ENCODE measurements at places on chromosomes 2 and 18. TPM values are rescaled to one million over a fixed set of nuclear protein-coding genes. Genes with fewer than 3 reads are reported as not detected.

TTLL4 gene
- 5.6 TPM for total RNA-seq

LRRC30 gene
- not detected for total RNA-seq

UPP2 gene
- not detected for total RNA-seq

GRCh38 chr2:6392966-6393365, 472.7 kb downstream of the CMPK2 start:
- DNase-seq = no peak

GRCh38 chr2:108614043-108614545, 79.8 kb downstream of the LIMS1 start:
- DNase-seq = no peak

NMS gene
- total RNA-seq = not detected

DNA sequence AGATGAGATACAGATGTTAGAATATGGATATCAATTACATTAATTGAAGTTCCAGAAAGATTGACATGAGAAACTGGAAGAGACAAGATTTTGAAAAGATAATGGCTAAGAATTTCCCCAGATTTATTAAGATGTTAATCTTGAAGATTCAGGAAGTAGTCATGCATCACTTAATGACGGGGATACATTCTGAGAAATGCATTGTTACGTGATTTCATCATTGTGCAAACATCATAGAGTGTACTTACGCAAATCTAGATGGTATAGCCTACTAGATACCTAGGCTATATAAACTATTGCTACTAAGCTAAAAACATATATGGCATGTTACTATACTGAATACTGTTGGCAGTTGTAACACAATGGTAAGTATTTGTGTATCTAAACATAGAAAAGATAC, 6.8 kb upstream of the CHMP3 start:
- DNase-seq = no peak

STRN gene
- total RNA-seq = 38.6 TPM

- no peak for DNase-seq
These were observed 41.3 kb downstream of the TMEM18 start for GRCh38 chr2:635687-636621.

DNA sequence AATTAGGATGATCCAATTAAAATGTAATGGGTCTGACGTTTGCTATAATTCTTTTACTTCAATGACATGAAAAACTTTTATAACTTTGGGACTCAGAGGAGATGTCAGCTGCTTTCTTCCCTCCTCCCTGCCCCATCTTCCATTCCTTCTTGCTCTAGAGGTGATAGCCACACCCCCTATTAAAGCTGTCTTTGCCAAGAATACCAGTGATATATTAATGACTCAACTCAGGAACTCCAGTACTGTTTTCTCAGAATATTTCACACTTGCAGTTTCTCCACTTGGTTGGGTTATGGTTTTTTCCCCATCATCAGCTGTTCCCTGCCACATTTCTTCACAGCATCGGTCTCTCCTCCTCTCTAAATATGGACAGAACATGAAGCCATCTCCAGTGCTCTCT, 184.0 kb downstream of the KCNE4 start:
- DNase-seq = no peak

SOWAHC gene
- 2.7 TPM for total RNA-seq

DNA sequence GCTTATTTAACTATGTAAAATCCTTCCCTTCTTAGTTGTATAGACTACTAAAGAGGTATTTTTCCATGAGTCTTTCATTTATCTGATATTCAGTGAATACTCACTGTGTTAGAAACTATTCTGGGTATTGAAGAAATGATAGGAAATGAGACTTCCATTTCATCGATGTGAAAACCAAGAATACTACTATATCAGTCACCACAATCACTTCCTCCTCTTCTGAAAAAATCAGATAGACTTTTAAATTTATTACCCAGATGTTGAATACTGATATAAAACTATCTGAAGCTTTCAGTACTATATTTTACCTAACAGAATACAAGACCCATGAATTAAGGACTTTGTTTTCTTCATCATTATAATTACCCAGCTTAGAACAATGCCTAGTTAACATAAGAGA, 1801.1 kb upstream of the CELF4 start:
- DNase-seq = no peak

DNA sequence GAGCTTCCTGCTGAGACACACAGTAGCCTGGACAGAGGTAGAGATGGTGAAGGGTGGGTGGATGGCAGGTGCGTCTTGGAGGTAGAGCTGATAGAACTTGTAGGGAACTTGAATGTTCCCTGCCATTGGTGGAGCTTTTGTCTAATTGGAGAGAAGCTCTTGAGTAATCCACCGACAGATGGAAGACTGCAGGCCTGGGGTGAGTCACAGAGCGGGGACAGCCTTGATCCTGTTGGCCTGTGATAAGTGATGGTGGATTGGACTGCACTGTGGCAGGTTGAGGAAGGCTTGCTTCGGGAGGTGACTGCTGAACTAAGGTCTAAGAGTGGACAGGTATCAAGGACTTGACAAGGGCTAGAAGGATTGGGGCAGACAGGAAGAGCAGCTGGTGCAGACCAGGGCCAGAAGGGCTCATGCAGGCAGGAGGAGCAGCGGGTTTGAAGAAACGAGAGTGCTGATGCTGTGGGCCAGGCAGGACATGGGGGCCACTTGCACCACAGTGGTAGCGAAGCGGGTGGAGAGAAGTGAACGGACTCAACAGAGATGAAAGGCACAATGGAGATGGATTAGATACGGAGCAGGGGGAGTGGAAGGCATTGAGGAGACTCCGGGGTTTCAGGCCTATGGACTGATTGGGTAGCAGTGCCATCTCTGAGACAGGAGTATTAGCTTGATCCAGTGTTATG, 16.3 kb downstream of the CABLES1 start:
- DNase-seq = no peak

DNA sequence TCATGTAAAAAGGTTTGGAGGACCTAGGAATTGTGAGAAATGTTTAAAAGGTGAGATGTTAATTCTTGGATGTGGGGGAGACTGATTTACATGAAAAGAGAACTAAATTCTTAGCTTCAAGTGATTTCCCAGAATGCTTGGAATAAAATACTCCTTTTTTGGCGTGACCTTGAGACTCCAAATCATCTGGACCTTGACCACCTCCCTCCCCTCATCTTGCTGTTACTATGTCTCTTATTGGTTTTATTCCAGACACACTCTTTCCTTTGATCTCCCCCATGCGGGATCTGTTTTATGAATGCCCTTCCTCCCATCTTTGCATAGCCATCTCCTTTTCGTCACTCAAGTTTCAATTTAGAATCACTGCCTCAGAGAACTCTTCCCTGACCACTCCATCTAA, 20.0 kb upstream of the LRRTM1 start:
- no peak for DNase-seq

DNA sequence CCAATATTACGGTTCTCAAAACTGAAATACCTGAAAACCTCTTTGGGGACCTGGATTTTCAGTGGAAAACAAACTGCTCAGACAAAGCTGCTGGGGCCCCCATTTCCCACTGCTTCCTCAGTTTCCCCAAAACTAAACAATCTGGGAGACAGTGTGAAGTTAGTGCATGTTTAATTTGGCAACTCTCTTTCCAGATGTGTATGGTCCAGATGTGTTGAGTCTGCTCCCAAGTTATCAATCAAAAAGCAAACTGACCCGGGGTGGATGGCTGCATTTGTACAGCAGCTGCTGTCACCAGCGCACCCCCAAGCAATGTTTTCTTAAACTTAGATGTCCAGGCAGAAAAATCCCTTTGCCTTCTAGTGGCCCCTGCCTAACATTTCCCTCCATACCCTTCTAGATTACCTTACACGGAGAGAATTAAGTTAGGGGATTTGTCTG, 136.9 kb downstream of the COPS8 start:
- DNase-seq = no peak

DNA sequence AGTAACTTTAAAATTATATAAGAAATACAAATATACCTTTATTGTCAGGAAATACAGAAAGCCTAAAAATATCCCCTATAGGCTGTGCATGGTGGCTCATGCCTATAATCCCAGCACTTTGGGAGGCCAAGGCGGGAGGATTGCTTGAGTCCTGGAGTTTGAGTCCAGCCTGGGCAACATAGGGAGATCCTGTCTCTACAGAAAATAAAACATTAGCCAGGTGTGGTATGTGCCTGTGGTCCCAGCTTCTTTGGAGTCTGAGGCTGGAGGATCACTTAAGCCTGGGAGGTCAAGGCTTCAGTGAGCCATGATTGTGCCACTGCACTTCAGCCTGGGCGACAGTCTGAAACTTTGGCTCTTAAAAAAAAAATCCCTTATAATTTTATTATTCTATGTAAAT, 29.1 kb downstream of the GLS start:
- no peak for DNase-seq

- peak; percentile 48 for DNase-seq
These were observed 115.6 kb upstream of the RMDN2 start for GRCh38 chr2:37809525-37809924.

All from Right ventricle myocardium superior (tissue), 1 donor.